Stimulated activated CD4-positive, alpha-beta T cell treated with anti-CD3 and anti-CD28 coated beads, Interleukin-4, amount 100 ng/mL, for 48 hours (primary cell): ENCODE measurements at places on chromosomes 7 and 10.

DNA sequence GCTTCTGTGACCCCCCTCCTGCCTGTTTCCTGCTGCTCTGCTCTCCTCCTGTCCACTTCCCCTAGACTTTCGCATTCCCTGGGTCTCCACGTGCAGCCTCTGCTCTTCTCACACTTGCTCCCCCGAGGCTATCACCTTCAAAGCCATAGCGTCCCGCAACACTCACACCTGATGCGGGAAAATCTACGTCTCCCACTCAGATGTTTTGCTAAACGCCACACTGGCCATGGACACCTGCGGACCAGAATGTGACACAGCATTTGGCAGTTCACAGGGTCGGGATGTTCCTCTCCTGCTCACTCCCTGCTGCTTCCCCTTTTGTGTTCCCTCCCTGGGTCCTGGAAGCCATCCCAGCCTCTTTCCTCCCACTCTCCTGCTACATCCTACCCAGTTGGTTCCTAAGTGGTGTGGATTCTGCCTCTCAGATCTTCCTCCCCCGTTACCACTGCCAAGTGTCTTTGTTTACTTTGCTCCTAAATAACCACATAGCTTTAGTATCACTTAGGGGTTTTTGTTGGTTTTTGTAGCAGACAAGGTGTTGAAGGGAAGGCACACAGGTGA is 33.7 kb upstream of the RBM33 start:
- no peak for DNase-seq

GRCh38 chr10:71216363-71216695 is 4.0 kb downstream of the UNC5B start:
- no peak for DNase-seq

DNA sequence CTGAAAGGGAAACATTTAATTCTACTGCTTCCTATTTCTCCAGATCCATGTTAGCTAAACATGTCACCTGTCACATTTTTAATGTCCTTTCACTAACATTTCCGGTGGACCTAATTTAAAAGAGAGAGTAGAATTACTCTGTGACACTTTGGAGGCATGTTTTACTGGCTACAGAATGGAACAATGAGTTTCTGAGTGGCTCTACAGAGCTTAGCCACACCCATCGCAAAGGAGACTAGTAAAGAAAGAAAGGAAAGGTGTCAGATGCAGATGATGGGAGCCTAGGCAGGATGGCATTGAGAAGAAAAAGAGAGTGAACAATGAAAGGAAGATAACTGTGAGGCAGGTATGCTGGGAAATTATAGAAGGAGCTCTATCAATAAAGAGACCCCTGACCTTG is 35.9 kb downstream of the NDUFB2 start:
- no peak for DNase-seq

GRCh38 chr7:157667261-157667660 is 330.5 kb downstream of the DNAJB6 start:
- no peak for DNase-seq

- no peak for DNase-seq
Measured at GRCh38 chr10:28768227-28768626, 90.9 kb downstream of the BAMBI start.

- DNase-seq = no peak
Measured at GRCh38 chr10:121531076-121531829, 67.0 kb downstream of the FGFR2 start.

GRCh38 chr10:126146771-126147170 is 241.5 kb downstream of the ADAM12 start:
- DNase-seq = no peak

DNA sequence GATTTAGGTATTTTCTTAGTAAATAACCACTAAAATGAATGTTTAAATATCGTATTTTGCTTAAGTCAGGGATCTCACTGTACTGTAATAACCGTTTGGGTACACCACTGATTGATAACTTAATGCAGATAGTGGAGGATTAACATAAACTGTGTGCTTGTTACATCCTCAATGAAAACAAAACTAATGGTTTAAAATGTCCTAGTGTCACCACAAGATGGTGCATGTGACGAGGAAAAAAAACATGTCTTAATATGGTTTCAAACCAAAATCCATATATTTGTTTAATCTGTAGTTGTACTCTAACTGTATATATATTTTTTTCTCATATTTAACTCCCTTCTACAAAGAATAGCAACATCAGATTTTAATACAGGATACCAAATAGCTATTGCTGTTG is 19.2 kb downstream of the ARMC10 start:
- no peak for DNase-seq

- no peak for DNase-seq
Measured at GRCh38 chr7:152754075-152754730, 5.3 kb upstream of the ACTR3B start.

DNA sequence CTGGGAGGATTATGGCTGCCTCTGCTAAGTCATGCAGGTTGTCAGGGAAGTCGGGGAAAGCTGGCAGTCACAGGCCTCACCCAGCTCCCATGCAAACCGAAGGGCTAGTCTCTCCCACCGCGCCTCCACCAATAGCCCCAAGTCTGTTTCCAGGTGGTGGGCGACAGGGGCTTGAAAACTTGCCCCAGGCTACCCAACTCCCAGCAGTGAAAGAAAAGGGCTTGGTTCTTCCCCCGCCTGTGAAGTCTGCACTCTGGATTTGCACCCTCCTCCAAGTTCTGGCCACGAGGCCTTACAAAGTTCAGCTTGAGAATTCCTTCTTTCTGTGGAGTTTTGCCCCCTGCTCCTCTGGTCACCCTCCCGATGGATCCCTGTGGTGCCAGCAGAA is 99.9 kb upstream of the CHST15 start:
- DNase-seq = no peak
